ENCODE measurements at places on chromosomes 13 and 19.

DNA sequence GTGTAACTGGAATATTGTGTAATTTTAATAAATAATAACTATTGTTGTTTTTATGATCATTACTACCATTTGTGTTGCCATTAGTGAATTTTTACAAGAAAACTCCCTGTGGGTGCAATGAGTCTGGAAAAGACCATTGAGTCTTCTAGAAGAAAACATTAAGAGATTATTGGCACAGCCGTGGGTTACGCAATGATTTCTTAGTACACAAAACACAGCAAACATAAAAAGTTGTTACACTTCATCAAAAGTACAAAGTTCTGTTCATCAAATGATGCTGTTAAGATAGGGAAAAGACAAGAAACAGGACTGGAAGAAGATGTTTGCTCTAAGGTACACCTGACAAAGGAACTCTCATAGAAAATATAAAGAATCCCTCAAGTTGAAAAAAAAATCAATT, 41.6 kb downstream of the ZNF331 start:
- no peak for DNase-seq

GRCh38 chr13:101205408-101205807, 210.9 kb downstream of the NALCN start:
- no peak for DNase-seq

- DNase-seq = peak; percentile 27
These were observed 12.5 kb downstream of the ALG5 start for GRCh38 chr13:36986462-36987240.

DNA sequence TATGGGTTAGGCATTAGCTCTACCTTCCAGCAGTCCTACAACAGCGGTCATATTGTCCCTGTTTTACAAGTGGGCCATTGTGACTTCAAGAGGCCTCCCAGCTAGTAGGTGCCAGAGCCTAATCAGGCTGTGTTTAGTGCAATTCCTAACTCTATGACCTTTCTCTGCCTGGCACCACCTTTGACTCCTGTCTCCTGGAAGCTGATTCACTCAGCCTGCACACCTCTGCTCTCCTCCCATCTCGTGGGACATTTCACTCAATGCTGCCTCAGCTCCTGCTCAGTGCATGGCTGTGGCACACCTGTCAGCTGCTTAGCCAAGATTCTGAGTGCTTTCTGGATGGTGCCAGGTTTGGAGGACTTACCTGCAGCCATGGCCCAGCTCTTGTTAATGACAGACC, 9.5 kb upstream of the GJB6 start:
- no peak for DNase-seq

GRCh38 chr13:101763191-101763590, 310.7 kb downstream of the ITGBL1 start:
- DNase-seq = no peak

DNA sequence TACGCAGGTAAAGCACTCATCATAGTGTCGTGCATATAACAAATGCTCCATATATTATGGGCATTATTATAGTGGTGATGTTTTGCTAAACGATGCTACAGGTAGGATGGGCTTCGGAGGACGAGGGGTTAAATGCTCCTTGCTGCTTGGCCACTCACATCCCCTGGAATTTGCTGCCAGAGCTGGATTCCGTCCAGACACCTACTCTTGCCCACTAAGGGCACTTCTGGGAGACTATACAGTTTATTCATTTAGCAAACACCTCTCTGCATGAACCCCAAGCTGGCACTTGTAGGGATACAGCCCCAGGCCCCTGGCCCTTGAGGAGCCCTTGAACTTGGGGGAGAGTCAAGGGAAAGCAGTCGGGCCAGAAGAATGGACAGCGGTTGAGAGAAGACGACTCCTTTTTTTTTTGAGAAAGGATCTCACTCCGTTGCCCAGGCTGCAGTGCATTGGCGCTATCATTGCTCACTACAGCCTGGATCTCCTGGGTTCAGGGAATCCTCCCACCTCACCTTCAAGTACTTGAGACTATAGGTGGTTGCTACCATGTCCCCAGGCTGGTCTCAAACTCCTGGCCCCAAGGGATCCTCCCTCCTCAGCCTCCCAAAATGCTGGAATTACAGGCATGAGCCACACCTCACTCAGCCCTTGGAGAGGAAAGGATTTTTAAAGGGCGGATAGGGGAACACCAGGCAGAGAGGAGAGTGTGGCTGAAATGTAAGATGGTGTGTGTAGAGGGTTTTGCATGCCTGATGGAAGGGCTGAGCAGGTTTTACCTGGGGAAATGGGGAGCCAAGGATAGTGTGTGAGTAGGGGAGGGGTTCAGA, 1.1 kb upstream of the MRPL34 start:
- peak; percentile 61 for DNase-seq

DNA sequence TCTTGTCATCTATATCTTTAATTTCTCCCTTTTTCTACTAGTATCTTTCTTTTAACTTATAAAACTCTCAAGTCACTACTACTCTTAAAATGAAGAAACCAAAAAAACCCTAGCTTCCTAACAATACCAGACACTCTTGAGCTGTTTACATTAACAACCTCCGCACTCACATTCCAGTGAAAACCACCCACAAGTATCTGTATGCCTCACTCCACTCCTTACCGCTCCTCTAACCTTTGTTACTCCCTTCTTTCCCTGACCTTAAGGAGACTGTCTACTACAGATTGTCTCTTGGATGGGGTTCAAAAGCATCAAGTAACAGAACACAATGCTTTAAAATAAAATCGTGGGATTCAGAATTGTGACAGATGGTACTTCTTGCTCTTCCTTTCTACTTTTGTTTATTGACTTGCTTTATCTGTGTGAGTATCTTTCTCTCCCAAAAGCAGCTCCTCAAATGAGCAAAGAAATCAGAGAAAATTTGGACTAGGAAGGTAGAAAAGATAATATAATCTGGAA, 110.0 kb upstream of the FBXL3 start:
- DNase-seq = peak; percentile 4

GRCh38 chr19:7515645-7516151, at the start of gene ZNF358:
ZNF358 (plus strand) TSS chr19:7516103; CDS start chr19:7519243, 3,140 bp downstream.
- DNase-seq = peak; percentile 44

GRCh38 chr19:20912973-20913372, 10.1 kb upstream of the ZNF85 start:
- DNase-seq = no peak

DNA sequence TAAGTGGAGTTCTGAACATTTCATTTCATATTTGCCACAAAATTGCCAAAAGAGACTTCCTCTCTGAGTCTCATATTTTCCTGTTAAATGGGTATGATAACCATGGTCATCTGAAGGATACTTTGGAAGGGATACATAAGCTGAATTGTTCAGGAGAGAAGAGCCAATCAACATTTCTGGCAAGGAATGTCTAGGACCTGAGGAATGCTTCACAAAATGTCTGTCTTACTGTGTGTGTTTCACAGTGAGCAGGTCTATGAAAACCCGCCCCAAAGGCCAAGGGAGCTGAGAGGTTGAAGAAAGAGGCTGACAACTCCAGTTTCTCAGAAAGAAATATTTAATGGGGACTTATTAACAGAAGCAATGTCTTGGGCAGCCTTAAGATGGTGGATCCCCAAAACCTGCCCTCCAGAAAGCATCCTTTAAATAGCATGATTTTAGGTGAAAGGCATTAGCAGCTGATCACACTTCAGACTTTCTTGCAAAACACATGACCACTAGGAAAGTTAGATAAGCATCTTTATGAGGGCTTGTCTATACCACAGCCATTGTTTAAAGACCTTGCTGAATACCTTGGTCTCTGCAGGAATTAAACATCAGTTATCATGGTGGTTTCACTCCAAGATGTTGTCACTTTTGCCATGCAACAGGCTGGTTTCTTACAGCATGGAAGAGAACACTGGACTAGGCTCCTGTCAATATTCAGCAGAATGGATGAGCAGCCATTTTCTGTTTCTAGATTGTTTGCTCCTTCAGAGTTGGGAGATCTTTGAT, 78.9 kb downstream of the TNFSF11 start:
- DNase-seq = no peak

- DNase-seq = no peak
These were observed 51.1 kb downstream of the HSPH1 start for GRCh38 chr13:31110617-31111016.

DNA sequence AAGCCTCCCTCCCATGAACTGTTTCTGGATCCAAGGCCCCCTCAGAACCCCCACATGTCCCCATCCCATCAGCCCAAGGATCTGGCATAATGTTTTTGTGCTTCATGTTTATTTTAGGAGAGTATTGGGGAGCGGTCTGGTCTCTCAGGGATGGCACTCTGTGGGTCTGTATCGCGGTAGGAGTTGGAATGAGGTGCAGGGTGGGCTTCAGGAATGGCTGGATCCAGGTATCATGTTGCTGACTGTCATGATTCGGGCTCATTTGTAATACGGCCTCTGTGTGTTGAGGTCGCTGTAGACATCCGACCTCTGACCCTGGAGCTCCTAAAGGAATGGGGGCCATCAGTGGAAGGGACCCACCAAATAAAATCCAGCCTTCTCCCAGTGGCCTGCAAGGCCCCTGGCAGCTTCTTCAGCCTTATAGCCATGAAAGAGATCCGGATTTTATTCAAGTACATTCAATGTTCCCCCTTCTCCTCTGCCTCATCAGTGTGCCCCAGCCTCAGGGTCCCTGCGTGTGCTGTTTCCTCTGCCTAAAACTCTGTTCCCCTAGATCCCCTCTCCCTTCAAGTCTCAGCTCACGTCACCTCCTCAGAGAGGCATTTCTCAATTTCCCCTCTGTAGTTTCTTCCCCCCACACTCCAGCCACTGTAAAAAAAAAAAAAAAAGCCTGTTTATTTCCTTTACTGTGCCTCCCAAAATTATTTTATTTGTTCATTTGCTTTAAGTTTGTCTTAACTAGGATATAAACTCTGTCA, 2.2 kb downstream of the HCST start:
- no peak for DNase-seq

GRCh38 chr19:58038688-58039204, 4.9 kb downstream of the ZSCAN1 start:
- DNase-seq = no peak

DNA sequence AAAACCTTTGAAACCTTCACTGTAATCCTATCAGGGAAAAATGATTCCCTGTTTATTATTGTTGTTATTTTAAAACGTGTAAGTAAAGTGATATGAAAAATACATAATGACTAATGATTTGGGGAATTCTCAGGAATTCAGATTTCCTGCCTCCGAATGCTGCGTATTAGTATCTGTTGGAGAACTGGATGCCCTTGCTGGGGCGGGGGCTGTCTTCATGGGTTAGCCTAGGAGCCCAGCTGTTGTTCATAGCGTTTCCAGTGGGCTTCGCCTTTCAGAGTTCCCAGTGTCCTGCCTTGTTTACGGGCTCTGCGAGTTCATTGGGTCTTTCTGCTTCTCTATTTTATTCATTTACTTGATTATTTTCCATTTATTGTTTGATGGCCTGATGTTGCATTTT, 18.4 kb downstream of the NAXD start:
- no peak for DNase-seq

DNA sequence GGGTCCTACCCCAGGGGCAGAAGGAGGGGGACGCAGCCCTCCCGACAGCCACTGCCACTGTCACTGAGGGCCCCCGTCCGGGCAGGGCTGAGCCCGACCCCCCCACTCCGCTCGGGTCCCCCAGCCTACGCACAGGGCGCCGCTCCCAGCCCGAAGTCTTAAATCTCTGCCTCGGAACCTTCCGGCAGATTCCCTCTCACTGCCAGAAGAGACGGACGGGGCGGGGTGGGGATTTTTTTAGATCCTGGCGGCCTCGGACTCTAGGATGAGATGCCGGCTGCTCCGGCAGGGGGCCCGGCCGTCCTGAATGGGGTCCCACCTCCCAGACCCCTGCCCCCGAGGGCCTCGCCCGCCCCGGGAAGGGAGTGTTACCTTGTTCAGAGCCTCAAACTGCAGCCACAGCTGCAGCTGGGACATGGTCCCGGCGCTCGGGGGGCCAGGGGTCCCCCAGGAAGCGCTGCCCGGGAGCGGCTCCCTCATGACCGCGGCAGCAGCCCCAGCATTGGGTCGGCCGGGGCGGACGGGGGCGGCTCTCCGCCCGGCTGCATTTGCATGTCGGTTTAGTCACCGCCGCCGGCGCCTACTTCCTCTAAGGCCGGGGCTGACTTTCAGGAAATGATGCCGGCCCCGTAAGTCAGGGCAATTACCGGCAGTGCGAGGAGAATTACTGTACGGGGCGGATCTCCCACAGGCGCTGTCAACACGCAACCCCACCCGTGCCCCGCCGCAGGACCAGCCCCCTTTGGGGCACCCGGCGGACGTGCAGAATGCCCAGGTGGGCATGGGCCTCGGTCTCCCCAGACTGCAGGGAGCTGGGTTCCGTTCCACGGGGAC, 28.1 kb downstream of the GPX4 start:
- DNase-seq = peak; percentile 90
